ENCODE measurements at places on chromosomes 7 and 10.

DNA sequence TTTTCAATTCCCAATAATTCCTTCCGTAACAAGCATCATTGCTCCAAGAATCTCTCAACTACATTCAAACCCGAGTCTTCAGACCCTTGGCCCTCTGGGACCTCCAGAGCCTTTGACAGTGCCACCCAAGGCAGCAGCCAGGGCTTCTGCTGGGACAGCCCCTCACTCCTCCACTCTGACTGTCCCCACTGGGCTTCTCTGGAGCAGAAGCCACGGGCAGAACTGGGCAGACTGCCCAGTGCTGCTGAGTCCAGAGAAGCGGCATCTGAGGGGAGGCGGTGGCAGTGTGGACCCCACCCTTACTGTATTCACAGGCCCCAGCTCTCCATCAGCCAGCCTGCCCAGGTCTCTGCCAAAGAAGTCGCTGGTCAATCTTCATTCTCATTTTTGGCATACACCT, 8.8 kb downstream of the CYREN start:
- no peak for DNase-seq

DNA sequence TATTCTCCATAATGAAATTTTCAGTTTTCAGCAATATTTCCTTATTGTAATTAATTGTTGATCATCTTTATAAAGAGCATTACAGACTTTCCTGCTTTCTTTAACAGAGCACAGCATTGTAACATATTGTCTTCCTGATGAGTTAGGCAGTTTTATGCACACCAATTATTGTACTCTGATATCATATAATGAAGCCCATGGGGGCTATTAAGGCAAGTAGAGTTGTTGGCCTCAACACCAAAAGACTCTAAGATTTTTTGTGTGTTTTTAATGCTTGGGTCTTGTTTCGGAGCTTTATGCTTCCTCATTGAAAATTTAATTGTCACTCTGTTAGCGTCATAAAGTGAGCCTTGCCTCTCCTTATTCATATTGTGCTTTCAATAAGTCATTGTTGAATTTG, 49.2 kb upstream of the ARID5B start:
- DNase-seq = no peak

- DNase-seq = no peak
Observed at GRCh38 chr10:119341459-119342301, 134.3 kb downstream of the GRK5 start.

DNA sequence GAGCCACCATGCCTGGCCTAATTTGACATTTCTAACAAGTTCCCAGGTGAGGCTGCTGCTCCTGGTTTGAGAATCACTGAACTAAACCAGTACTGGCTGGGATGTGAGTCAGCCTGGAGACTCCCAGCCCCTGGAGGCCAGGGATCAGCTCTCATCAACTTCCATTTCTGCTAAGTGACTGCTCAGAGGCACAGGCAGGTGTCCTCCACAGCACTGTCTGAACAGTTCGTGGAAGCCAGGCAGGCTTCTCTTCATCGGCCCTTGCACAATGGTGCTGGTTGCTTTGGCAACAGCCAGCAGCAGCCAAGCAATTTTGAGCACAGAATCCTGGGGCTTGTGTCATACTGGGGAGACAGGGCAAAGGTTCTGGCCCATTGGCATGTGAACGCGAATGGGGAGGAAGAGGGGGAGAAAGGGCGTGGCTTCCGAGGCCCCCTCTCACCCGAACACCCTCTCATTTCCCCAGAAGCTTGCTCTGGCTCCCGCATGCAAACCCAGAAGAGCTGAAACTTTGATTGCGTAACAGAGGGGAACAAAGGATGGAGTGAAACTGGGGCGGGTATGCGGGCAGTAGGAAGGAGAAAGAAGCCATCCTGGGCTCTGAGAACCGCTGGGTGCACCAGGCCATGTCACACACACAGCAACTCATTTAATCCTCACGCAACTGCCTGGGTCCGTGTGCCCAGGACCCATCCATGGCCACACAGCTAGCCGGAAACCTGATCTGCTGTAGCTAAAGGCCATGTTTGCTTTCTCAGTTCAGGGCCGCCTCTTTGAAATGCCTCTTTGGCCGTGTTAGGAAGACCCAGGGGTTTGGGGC, 9.0 kb upstream of the POR start:
- DNase-seq = no peak

GRCh38 chr10:5499493-5500140, at the start of gene CALML5:
CALML5 (minus strand) TSS chr10:5499570; CDS start chr10:5499438, 132 bp downstream.
- DNase-seq = no peak

- DNase-seq = no peak
Observed at GRCh38 chr10:119391440-119392251, 150.9 kb downstream of the RGS10 start.

- DNase-seq = no peak
Observed at GRCh38 chr10:3467052-3467951, 294.7 kb upstream of the PITRM1 start.

- no peak for DNase-seq
Observed at GRCh38 chr7:19957664-19958063, 184.2 kb upstream of the TMEM196 start.

DNA sequence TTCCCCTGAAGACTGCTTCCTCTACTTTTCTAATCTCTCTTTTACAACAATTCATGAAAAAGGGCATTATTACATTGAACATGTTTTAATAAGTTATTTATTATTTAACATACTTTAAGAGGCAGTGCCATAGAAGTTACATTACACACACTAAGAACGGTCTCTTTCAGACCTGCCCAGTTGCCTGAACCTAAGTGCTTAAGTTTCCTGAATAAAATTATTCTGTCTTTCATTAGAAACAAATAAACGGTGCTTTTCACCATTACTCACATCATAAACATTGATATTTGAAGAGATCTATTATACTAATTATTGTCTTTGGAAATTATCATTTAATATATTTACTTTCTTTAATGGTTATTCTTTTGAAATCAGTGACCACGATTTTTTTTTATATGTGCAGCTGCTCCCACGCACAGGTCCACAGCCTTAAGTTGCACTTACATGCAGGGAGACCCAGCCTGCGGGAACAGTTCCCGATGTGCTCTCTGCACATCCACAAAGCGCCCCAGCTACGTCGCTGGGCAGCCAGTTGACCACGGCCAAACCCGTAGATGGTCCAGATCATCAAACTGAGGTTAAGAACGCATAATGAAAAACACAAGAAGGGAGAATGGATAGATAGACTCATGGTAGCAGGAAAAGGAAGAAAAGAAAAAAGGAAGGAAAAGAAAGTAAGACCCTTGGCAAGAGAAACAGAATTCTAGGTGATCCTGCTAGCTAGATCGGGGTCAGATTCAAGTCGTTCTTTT, 437.0 kb upstream of the MGMT start:
- DNase-seq = no peak

DNA sequence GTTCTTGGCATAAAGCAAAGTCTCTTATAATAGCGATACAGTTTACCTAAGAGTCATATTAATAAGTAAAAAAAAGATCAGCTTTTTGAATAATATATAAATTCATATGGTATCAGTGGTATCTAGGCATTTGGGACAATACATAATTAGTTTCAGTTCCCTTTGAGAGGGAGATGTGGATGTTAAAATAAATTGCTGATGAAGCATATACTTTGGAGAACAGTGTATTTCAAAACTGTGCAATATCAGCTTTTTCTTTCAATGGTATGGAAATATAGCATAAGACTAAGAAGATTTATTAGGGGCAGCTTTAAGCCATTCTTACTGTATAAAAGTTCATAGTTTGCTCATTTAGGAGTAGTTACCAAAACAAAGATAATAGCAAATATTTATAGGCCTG, 35.5 kb downstream of the MDFIC start:
- no peak for DNase-seq

DNA sequence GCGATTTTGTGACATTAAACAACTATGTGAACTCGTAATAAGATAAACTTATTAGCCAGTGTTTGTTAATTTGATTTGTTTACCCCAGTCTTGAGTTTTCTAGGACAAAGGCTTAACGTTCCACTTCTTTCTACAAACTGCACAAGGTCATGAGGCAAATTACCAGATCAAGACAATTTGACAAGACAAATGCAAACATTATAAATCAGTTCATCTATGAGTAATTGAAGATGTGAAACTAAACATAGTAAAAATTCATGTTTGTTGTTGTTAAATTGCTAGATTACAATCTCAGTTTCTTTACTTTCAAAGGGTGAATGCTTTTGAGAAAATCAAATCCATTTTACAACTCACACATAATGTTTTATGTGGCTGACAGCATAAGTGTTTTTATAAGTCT, 13.4 kb upstream of the ZNF804B start:
- DNase-seq = no peak

- no peak for DNase-seq
Observed at GRCh38 chr7:26989897-26990670, 105.7 kb downstream of the HOXA1 start.

- no peak for DNase-seq
Observed at GRCh38 chr10:33386926-33387325, 52.5 kb upstream of the NRP1 start.

DNA sequence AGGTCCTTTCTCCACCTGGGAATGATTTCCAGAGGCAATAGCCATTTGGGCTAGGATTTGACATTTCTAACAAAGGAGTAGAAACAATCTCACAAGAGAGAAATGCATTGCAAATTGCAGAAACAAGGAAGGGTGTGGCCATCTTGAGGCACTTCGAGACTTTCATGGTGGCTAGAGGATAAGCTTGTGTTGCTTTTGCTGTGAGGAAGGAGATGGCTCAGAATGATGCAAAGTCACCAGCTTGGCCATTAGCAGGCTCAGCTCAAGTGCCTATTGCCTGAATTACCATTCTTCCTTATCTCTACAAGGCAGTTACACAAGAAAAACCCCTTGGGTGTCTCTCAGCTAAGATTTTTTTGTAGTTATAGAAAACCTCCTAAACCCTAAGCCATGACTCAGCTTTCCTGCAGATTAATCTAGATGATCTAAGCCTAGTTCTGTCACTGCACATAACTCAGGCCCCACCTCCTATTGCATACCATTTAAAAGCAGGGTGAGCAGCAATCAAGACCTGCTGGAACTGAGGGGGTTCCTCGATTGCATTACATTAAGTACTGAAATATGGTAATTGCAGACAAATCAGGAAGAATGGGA, 683.1 kb downstream of the NRG3 start:
- no peak for DNase-seq

DNA sequence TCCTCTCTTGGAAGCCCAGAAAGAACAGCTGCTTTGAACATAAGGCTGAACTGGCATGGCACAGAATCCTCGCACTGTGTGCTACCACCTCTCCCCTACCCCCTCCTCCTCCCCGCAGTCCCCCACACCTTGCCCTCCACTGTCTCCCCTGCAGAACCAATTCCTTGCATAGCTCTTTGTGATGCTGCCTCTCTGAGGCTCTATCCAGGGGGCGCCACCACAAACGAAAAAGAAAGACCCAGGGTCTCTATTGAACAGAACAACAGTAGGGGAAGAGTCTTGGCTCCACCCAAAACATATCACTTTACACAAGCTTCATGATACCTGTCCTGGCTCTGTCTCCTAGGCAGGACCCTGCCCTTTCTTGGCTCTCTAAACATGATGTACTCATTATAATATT, 26.2 kb upstream of the EBLN1 start:
- DNase-seq = no peak

- DNase-seq = no peak
Observed at GRCh38 chr7:218896-219580, 26.7 kb downstream of the FAM20C start.

DNA sequence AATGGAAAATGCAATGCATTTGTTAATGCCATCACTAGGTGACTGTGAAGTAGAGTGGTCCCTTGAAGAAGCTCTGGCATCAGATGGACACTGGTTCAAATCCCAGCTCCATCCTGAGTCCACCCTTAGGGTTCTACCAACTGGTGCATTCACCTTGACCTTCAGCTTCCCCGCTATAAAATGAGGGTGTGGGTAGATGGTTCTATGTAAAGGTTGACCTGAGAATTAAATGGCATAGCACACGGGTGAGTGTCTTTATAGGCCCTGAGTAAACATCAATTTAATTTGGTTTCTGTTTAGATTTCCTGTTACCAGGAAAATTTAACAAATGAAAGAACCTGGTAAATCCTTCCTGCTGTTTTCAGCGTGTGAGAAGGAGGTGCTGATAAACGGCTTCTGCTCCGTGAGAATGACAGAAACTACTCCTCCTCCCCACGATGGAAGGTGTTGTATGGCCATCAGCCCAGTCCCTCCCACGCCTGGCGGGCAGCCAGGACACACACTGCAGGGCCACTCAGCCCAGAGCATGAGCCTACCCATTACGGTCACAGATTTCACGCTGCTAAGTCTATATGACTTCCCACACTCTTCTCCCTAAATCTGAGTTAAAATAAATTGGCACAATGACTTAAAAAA, 210.1 kb downstream of the TNS3 start:
- DNase-seq = no peak
